ENCODE measurements at places on chromosomes 7 and 10.

- H3K27me3 ChIP-seq = no peaks in the 10 kb centered on the region
- H3K4me3 ChIP-seq = no peak overlapping the region
- H3K27ac ChIP-seq = no peak overlapping the region
Observed at GRCh38 chr10:32445036-32445435, 904 bp upstream of the CCDC7 start.

DNA sequence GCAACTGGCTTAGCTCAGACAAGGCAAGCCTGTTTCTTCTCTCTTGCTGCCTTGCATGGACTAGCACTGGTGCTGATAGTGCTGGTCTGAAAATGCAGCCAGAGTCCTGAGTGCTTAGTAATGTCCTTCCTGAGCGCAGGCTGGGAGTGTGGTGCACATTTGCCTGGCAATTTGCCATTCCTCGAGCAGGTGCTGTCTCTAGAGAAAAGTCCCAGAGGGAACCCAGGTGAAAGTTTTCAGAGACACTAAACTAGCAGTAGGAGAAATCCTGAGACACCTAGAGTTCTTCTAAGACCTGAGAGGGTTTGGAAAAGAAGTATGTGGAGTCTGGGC lies 1.9 kb downstream of the SFTPD start:
- no peaks in the 10 kb centered on the region for H3K4me1 ChIP-seq
- H3K36me3 ChIP-seq = no peaks in the 10 kb centered on the region
- no peak overlapping the region for H3K27ac ChIP-seq
- no peak overlapping the region for H3K4me3 ChIP-seq
- DNase-seq = no peak
- peaks cover 30% of the 10 kb centered on the region for H3K27me3 ChIP-seq

GRCh38 chr7:155311826-155312537 lies 14.3 kb downstream of the INSIG1 start:
- peaks cover 2% of the 10 kb centered on the region for H3K27me3 ChIP-seq
- no peaks in the 10 kb centered on the region for H3K36me3 ChIP-seq
- DNase-seq = no peak
- H3K4me3 ChIP-seq = no peak overlapping the region

DNA sequence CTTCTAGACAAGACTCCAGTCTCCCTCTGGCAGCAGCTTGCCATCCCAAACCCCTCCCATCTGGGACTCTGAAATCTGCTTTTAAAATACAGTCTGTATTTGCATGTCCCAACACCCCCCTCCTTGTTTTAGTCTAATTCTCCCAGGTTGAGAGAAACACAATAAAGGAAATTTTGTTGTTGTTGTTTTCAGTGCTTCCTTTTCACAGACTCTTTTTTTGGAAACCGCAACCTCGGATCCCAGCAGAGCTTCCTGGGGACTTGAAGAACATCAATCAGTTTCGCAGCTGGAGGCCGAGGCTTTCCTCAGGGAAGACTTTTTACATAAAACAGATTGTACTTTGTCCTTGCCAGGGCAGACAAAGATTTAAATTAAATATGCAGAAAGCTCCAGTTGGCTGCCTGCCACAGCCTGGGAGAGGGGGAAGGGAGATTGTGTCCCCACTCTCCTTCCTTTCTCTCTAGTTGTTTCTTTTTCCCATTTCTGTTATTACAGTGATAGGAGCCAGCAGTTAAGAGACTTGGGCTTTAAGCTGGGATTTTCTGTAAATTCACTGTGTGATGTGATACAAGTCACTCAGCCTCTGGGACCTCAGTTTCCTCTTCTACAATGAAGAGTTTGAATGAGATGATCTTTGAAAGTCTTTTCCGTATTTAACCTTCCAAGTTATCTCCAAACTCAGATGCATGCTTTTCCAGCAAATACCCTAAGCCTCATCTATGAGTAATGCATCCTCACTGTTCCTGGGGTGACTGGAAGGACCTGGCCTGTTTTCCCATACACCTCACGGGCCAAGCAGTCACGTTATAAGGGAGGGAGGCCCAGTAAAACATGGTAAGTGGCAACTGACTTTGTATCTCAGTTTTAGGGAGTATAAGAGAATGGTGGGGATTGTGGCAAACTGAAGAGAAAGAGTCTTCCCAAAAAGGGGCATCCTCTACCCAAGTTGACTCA lies 192.3 kb downstream of the REEP3 start:
- peak overlapping the region; percentile 18 for H3K4me3 ChIP-seq
- no peaks in the 10 kb centered on the region for H3K27me3 ChIP-seq
- H3K4me1 ChIP-seq = peaks cover 37% of the 10 kb centered on the region
- H3K27ac ChIP-seq = no peak overlapping the region

GRCh38 chr10:131453721-131454634 lies 142.5 kb upstream of the TCERG1L start:
- DNase-seq = peak; percentile 12
- no peak overlapping the region for H3K27ac ChIP-seq
- no peaks in the 10 kb centered on the region for H3K36me3 ChIP-seq
- H3K4me3 ChIP-seq = no peak overlapping the region
- no peaks in the 10 kb centered on the region for H3K4me1 ChIP-seq

- H3K4me1 ChIP-seq = peaks cover 43% of the 10 kb centered on the region
- peak; percentile 92 for DNase-seq
- no peaks in the 10 kb centered on the region for H3K36me3 ChIP-seq
- H3K27ac ChIP-seq = peak overlapping the region; percentile 84
- H3K27me3 ChIP-seq = no peaks in the 10 kb centered on the region
Observed at GRCh38 chr7:138151731-138152577, 75.7 kb downstream of the AKR1D1 start.

GRCh38 chr7:36896956-36897590 lies 172.8 kb upstream of the AOAH start:
- no peak overlapping the region for H3K27ac ChIP-seq
- H3K4me3 ChIP-seq = no peak overlapping the region
- H3K36me3 ChIP-seq = no peaks in the 10 kb centered on the region
- H3K27me3 ChIP-seq = no peaks in the 10 kb centered on the region
- peaks cover 15% of the 10 kb centered on the region for H3K4me1 ChIP-seq

DNA sequence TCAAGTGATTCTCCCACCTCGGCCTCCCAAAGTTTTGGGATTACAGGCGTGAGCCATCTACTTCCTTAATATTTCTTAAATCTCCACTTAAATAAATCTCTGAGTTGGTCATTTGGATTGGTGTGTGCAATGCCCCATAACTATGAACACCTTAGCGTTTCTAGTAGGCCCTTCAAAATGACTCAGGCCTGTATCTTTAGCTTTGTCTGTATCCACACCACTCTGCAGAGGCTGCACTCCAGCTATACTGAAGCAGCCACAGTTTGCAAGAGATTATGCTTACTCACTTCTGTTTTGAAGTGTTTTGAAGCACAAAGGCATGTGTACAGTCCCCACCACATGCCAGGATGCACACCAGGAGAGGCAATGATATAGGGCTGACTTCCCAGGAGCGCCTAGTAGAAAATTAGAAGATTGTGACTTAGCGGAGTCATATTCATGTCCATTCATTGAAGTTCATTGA lies 2.4 kb upstream of the ST7 start:
- no peak overlapping the region for H3K4me3 ChIP-seq
- H3K27ac ChIP-seq = peak overlapping the region; percentile 30
- no peak for DNase-seq
- peaks cover 25% of the 10 kb centered on the region for H3K4me1 ChIP-seq
- no peaks in the 10 kb centered on the region for H3K36me3 ChIP-seq

DNA sequence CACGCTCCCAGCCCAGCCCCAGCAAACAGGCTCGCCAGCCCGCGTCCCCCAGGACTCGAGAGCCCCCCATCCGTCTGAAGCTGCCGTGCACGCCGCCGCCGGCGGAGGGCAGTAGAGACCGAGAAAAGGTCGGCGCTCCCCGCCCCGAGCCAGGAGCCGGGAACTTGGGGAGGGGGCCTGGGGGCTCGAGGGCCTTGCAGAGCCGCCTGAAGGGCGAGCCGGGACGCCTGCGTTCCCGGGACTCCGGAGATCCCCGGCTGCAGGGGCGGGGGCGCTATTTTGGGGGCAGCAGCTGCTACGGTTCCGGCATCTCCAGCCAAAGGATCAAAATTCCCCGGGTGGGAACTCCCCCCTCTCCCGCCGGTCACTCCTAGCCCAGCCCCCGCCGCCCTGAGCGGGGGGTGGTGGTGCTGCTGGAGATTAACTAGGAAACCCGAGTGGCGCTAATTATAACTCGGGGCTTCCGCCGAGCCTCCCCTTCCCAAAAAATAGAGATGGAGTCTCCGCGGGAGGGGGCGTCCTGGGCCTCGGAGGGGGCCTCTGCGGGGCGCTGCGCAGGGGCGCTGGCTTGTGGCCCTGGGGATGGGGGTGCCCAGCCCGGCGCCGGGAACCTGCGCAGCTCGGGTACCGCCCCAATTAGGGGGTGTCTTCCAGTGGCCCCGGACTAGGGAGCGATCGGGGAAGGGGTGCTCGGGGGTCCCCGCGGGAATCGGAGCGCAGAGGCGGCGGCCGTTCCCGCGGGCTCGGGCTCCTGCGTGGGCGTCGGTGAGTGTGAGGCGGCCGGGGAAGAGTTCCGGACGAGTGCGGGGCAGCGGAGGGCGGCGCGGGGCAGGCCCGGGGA lies 608 bp downstream of the ACHE start:
- no peaks in the 10 kb centered on the region for H3K36me3 ChIP-seq
- no peak for DNase-seq
- peaks cover 42% of the 10 kb centered on the region for H3K4me1 ChIP-seq
- H3K27me3 ChIP-seq = peaks cover 11% of the 10 kb centered on the region
- no peak overlapping the region for H3K27ac ChIP-seq
- peak overlapping the region; percentile 44 for H3K4me3 ChIP-seq

DNA sequence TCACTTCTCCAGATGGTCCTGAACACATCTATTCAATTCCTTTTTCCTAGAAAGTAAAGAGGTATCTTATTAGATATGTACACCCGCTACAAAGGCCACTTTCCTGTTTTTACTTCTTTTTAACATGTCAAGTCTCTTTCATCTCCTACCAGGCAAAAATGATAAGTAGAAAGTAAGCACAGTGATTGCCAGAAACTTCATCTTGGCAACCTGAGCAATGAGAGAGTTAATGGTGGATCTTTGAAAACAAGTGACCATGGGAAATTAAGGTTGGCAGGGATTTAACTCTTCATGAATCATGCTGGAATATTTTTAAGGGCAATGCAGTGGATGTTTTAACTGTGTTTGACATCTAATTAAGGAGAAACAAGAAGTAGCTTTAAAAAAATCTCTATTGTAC lies 2.7 kb downstream of the SEMA3A start:
- H3K4me3 ChIP-seq = no peak overlapping the region
- no peak overlapping the region for H3K27ac ChIP-seq
- H3K27me3 ChIP-seq = peaks cover 3% of the 10 kb centered on the region
- DNase-seq = no peak

DNA sequence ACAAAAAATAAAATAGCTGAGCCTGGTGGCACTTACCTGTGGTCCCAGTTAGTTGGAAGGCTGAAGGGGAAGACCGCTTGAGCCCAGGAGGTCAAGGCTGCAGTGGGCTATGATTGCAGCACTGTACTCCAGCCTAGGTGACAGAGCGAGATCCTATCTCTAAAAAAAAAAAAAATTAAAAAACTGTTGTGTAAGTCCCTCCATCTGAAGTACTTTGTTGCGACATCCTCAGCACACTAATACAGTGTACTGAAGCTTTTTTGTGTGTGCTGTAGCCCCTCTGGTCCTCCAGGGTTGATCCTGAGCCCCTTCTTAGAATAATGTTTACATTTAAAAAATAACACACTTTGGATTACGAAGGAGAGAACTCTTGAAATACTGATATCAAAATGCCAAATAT lies 71.3 kb downstream of the PFKFB3 start:
- DNase-seq = peak; percentile 77
- H3K4me3 ChIP-seq = no peak overlapping the region
- H3K27ac ChIP-seq = no peak overlapping the region

GRCh38 chr7:122380992-122381391 lies 76.4 kb upstream of the FEZF1 start:
- H3K27ac ChIP-seq = no peak overlapping the region
- H3K4me3 ChIP-seq = no peak overlapping the region
- H3K36me3 ChIP-seq = no peaks in the 10 kb centered on the region
- H3K4me1 ChIP-seq = no peaks in the 10 kb centered on the region

DNA sequence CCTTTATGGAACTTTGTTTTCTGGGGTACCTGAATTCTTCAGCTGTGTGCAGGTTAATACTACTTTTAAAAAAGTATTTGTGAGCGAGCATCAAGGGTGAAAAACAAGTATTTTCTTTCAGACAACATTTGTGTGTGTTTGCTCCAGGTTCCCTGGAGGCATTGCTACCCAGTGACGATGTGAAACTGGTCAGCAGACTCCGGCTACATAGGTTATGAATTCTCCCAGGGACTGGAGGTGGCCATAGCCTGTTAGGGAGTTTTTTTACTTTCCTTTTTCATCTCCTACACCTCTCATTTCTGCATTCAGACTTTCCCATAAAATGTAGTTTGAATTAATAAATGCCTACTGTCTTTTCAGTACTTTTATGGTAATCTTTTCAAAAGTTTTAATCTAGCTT lies 7.6 kb downstream of the AKR1D1 start:
- H3K27ac ChIP-seq = no peak overlapping the region
- H3K27me3 ChIP-seq = no peaks in the 10 kb centered on the region
- peaks cover 30% of the 10 kb centered on the region for H3K4me1 ChIP-seq
- no peak overlapping the region for H3K4me3 ChIP-seq

GRCh38 chr10:51503378-51503777 lies 196.0 kb downstream of the CSTF2T start:
- no peak for DNase-seq
- H3K4me3 ChIP-seq = no peak overlapping the region
- H3K27me3 ChIP-seq = no peaks in the 10 kb centered on the region
- no peaks in the 10 kb centered on the region for H3K4me1 ChIP-seq
- no peaks in the 10 kb centered on the region for H3K36me3 ChIP-seq
- H3K27ac ChIP-seq = no peak overlapping the region

- no peaks in the 10 kb centered on the region for H3K4me1 ChIP-seq
- no peaks in the 10 kb centered on the region for H3K36me3 ChIP-seq
- no peaks in the 10 kb centered on the region for H3K27me3 ChIP-seq
- no peak overlapping the region for H3K4me3 ChIP-seq
Observed at GRCh38 chr10:58064714-58065528, 202.8 kb downstream of the IPMK start.

- no peaks in the 10 kb centered on the region for H3K36me3 ChIP-seq
- H3K4me3 ChIP-seq = no peak overlapping the region
- DNase-seq = no peak
- H3K27ac ChIP-seq = no peak overlapping the region
- no peaks in the 10 kb centered on the region for H3K4me1 ChIP-seq
- H3K27me3 ChIP-seq = no peaks in the 10 kb centered on the region
Observed at GRCh38 chr10:36538953-36539586, 586.3 kb upstream of the ANKRD30A start.

GRCh38 chr7:83550100-83550499 lies 98.8 kb downstream of the SEMA3E start:
- no peak overlapping the region for H3K27ac ChIP-seq
- DNase-seq = no peak
- no peaks in the 10 kb centered on the region for H3K27me3 ChIP-seq
- no peak overlapping the region for H3K4me3 ChIP-seq
- H3K4me1 ChIP-seq = no peaks in the 10 kb centered on the region
- H3K36me3 ChIP-seq = no peaks in the 10 kb centered on the region

- H3K27ac ChIP-seq = peak overlapping the region; percentile 59
- peak; percentile 59 for DNase-seq
- H3K36me3 ChIP-seq = no peaks in the 10 kb centered on the region
- H3K4me1 ChIP-seq = peaks cover 45% of the 10 kb centered on the region
Observed at GRCh38 chr10:110269374-110270318, 35.1 kb downstream of the SMNDC1 start.

- no peaks in the 10 kb centered on the region for H3K36me3 ChIP-seq
- H3K4me1 ChIP-seq = no peaks in the 10 kb centered on the region
- H3K27me3 ChIP-seq = peaks cover 1% of the 10 kb centered on the region
- H3K4me3 ChIP-seq = no peak overlapping the region
- H3K27ac ChIP-seq = no peak overlapping the region
- no peak for DNase-seq
Observed at GRCh38 chr10:24790073-24790472, 66.4 kb upstream of the ARHGAP21 start.

GRCh38 chr7:97018126-97018601 lies 6.5 kb downstream of the DLX5 start:
- no peak overlapping the region for H3K4me3 ChIP-seq
- H3K27ac ChIP-seq = no peak overlapping the region
- no peaks in the 10 kb centered on the region for H3K27me3 ChIP-seq
- DNase-seq = no peak
- H3K36me3 ChIP-seq = no peaks in the 10 kb centered on the region
